ENCODE measurements at places on chromosomes 16 and 17.

DNA sequence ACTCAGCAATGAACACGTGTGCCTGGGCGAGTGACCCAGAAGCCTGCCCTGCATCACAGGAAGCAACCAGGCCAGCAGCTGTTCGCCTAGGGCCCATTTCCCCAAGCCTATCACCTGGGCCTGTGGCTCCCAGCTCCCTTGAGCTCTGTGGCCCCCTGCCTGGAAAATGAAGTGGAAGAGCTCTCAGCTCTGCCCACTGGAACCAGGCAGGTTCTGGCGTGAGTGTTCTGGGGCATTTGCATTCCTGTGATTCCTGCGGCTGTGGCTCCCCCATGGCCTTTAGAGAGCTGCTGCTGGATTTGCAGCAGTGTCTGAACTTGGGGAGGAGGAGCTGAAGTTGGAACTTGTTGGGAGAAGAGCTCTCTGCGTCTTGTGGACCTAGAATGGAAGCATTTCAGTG is 22.8 kb downstream of the PGS1 start:
- DNase-seq = no peak

GRCh38 chr17:63841350-63842172 is 924 bp downstream of the SMARCD2 start:
- no peak for DNase-seq

DNA sequence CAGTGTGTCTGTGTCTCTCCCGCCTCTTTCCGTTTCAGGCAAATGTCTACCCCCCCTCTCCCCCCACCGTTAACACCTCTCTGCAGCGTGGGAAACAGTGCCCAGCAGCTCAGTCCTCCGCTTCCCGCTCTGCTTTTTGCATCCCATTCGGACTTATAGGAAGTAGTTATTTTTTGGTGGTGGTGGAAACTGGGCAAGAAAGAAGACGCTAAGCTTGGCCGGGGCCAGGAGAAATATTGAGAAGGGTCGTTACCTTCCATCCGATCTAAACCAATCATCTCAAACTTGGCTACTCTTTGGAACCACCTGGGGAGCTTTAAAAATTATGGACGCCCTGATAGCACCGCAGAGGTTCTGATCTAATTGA is 499 bp upstream of the HLF start:
- DNase-seq = no peak

- DNase-seq = no peak
Observed at GRCh38 chr17:30599428-30600059, 122.3 kb downstream of the GOSR1 start.

- no peak for DNase-seq
Observed at GRCh38 chr16:81729451-81729850, 49.6 kb upstream of the PLCG2 start.

GRCh38 chr17:914561-914960 is 65.0 kb downstream of the NXN start:
- DNase-seq = no peak

GRCh38 chr16:71956486-71956885 is 43.7 kb downstream of the PKD1L3 start:
- DNase-seq = no peak

- no peak for DNase-seq
Observed at GRCh38 chr17:33983824-33984574, 271.1 kb upstream of the CCL2 start.

DNA sequence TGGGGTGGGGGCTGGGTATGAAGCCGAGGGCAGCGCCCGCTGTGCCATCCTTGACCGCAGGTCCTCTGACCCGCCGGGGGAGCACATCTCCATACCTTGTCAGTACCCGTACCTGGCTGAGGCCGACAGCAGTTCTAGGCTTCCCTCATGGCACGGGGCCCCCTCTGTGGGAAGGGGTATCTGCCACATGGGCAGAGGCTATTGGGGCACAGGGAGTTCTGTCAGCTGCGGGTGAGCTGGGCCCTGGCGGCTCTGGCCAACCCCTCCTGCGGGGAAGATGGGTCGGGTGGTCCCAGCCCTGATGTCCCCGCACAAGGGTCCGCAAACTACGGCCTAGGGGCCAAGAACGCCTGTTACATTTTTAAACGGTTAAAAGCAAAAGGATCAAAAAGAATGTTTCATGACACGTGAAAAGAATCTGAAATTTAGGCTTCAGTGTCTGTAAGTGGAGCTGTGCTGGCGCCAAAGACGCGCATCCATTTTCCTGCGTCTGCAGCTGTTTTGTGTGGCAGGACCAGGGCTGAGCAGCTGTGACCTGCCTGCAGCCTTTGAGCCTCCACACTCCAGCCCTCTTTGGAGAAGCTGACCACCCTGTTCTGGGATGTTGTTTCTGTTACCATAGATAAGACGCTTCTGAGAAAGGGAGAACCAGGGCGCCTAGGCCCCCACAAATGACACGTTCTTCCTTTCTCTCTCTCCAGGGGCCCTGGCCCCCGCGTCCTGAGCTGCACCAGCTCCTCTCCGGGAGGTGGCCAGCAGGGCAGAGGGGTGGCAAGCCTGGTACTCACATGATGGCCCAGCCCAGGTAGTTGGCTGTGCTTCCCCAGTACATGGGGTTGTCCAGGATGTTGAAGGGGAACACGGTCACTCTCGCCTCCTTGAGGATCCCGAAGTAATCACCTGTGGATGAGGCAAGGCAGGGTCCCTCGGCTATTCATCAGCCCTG is 12.7 kb upstream of the RASD1 start:
- DNase-seq = no peak

DNA sequence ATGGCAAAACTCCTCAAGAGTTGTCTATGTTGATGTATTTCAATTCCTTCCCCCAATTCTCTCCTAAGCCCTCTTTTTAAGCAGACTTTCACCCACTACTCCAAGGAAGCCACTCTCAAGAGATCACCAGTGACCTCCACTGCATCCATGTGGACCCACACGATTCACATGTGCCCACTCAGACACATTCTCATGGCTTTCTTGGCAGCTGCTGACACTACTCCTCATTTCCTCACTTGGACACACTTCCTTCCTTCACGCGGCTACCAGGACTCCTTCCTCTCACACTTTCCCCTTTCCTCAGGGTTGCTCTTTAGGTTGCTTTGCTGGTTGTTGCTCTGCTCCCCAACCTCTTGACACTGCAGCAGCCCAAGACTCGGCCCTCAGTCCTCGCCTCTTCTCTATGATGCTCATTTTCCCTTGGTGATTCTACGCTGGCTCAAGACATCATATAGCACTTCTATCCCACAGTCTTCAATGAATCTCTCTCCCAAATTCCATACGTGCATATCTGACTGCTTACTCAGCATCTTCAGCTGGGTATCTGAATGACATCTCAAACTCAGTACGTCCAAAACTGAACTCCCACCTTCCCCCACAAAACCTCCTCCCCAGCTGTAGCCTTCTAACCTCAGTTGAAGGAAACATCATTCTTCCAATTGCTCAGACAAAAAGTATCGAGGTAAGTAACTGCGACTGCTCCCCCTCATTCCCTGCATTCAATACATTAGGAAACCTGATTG is 28.2 kb downstream of the HELZ start:
- no peak for DNase-seq

GRCh38 chr17:74752415-74752814 is 4.0 kb downstream of the NHERF1 start:
- no peak for DNase-seq

DNA sequence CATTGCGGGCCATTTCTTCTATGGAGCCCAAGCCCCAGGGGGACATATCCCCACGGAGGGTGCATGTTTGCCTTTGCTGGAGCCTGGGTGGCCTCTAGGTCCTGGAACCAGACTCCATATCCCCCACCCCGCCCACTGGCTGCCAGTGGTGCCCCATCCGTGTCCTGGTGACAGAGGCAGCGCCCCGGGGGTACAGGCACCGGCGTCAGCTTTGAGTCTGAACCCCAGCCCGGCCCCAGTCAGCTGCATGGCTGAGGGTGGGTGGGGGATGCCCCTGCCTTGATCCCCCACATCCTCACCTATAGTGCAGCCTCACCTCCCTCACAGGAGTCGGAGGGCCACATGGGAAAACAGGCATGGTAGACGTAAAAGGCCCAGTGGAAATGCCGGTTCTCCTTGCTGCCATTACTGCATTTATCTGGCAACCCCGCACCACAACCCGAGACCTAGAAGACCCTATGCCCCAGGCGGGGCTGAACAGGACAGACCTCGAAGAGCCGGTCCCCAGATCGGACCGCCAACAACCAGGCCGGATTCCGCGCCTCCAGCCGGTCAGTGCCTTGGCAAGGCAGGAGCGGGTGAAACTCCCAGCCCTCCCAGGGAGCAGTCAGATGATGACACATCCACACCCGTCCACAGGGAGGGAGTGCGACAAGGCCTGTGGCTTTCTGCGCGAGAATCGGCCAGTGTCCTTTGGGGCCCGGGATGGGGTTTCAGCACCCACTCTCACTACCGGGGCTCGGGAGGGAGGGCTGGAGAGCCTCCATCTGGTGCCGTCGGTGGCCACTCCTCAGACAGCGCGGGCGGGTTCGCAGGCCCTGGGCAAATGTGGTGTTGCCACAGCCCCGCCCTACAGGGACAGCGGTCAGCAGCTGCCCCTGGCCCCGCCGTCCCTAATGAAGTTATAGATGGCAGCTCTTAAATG is 11.9 kb upstream of the SSTR5 start:
- DNase-seq = no peak

- no peak for DNase-seq
Observed at GRCh38 chr17:80791758-80792284, 199.8 kb upstream of the CHMP6 start.

DNA sequence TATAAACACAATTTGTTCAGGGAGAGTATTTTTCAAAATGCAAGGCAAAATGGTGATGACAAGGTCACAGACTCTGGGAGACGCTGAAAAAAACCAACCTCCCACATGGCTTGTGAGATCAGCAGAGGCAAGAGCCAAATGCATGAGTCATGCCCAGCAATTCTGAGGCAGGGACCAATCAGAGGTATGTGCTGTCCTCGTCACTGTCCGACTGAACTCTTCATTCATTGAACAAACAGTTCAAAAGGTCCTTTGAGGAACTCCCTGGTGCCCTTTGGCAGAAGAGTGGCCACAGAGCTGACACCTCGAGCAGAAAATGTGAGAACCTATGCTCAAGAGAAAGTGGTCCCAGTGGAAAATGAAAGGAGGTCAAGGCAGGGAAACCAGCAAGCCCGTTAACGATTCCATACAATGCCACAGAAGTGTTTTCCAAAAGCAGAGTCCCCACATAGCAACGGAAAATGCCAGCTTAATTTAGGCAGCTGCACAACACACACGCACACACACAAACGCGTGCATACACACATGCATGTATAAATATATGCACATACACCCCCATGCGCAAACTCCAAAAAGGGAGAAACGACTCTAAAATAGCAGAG is 50.9 kb downstream of the CDH11 start:
- DNase-seq = no peak

DNA sequence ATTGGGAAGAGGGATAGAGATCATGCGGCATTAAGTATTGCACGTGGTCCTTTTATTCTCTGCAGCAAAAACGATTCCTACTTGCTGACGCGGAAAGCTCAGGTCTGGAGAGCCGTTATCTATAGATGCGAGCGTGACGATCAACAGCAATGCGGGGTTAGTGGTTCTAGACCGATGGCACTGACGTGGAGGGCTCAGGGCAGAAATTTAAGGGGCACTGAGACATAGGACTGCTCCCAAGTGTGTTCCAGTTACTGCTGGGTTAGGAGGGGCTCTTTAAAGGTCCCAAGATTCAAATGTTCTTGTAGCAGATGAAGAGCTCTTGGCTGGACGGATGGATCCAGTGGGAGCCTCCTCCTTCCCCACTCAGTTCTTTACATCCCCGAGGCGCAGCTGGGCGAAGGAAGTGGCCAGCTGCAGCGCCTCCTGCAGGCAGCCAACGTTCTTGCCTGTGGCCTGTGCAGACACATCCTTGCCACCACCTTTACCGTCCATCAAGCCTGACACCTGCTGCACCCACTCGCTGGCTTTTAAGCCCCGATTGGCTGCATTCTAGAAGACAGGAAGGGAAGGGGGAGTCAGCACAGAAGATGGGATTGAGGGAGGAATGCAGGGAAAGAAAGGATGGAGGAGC is 732 bp upstream of the EXOSC6 start:
- no peak for DNase-seq

DNA sequence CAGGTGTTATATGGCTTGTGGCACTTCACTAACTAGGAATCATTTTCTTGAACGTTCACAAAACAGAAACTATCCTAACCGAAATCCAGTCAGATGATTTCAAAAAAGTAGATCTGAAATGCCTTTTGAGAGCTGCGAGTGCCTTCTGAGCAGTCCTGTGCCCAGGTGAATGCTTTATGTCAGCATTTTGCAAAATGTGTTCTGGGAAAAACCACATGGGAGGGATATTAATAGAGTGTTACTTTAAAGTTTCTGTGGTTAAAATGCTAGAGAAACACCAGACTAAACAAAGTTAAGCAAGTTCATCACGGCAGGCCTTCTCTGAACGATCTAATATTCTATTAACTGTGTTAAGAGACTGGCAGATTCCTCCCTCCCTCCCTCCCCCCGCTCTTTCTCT is 15.8 kb upstream of the RGS9 start:
- DNase-seq = no peak

DNA sequence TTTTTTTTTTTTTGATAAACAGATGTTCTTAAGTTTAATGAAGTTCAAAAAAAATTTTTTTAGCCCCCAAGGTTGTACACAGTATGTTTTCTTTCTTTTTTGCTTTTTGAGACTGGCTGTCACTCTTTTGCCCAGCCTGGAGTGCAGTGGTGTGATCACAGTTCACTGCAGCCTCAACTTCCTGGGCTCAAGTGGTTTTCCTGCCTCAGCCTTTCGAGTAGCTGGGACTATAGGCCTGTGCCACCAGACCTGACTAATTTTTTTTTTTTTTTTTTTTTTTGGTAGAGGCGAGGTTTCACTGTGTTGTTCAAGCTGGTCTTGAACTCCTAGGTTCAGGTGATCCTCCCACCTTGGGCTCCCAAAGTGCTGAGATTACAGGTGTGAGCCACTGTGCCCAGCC is 12.8 kb downstream of the ITGAE start:
- no peak for DNase-seq

GRCh38 chr16:49439050-49439449 is 65.4 kb downstream of the C16orf78 start:
- DNase-seq = no peak

DNA sequence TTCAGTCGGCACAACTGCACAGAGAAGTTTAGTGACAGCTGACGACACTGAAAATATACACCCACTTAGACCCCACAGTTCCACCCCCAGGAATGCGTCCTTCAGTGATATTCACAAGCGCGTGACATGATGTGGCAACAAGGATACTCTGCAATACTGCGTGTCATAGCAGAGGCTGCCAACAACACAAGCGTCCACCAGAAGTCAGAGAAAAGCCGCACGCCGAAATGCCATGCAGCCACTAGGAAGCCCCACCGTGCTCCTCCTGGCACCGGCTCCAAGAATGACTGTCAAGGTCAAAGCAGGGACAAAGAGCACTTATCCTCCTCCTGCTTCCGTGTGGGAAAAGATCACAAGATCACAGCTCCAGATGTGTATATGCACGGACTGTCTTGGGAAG is 3.5 kb downstream of the ATP2A3 start:
- no peak for DNase-seq

DNA sequence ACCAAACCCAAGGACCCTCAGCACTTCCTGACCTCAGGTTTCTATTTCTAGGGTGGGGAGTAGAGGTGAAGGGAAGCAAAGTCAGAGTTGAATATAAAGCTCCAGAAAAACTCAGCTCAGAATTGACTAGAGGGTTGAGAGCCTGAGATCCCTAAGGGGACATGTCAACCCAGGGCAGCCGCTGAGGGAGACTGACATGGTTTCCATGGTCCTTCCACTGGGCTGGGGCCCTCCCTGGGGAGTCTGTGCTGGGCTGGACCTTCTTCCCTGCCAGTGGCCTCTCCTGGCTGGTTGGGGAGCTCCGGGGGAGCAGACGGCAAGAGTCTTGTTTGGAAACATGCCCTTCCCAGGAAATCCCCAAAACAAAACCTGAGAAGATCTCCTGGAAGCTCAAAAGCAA is 121.3 kb downstream of the METRNL start:
- DNase-seq = no peak
